ENCODE measurements at places on chromosomes 12 and 14. TPM values are rescaled to one million over a fixed set of nuclear protein-coding genes. Genes with fewer than 3 reads are reported as not detected.

- H3K27me3 ChIP-seq: no peaks in the 10 kb centered on the region
- no peaks in the 10 kb centered on the region for H3K4me1 ChIP-seq
Observed at GRCh38 chr14:86961106-86961716, 1031.8 kb downstream of the GALC start.

RNU4-1 gene
- total RNA-seq: under 0.01 TPM

CLEC12A gene
- not detected for total RNA-seq

DNA sequence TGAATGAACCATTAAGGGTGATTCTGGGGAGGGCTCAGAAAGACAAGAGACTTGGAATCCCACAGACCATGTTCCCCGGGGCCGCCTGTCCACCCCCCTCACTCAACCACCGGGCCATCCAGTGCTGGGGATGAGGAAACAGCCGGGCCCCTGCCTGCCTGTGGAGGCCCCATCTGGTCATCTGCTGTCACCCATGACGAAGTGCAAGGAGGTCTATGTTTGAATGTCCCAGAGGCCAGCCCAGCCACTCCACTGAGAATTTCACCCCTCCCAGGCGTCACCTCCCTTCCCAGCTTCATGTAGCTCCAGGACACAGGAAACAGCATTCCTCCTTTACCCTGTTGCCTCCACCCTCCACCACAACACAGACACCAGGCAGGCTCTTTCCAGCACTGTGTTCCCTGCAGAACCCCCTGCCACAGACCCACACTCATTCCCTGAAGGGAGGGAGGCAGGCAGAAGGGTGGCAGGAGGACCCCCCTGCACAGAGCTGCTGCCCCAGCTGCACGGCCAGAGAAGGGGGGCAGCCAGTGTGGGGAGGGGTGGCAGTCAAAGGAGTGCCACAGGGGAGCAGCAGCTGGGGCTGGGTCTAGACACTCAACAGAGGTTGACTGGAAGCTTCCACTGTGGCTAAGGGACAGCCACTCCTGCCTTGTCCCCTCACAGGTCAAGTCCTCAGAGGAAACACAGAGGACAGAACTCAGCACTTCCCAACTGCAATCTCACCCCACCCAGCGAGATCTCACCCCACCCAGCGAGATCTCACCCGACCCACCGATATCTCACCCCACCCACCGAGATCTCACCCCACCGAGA, 50.3 kb upstream of the PPP2R5C start:
- H3K4me3 ChIP-seq: no peak overlapping the region
- H3K4me1 ChIP-seq: no peaks in the 10 kb centered on the region
- H3K27ac ChIP-seq: no peak overlapping the region
- no peaks in the 10 kb centered on the region for H3K27me3 ChIP-seq
- no peaks in the 10 kb centered on the region for H3K36me3 ChIP-seq

NABP2 gene
- total RNA-seq: 28.4 TPM
